ENCODE measurements at places on chromosomes 12 and 14.
A peak's percentile ranks its signal among the peaks of the same experiment; 100 is the strongest.

DNA sequence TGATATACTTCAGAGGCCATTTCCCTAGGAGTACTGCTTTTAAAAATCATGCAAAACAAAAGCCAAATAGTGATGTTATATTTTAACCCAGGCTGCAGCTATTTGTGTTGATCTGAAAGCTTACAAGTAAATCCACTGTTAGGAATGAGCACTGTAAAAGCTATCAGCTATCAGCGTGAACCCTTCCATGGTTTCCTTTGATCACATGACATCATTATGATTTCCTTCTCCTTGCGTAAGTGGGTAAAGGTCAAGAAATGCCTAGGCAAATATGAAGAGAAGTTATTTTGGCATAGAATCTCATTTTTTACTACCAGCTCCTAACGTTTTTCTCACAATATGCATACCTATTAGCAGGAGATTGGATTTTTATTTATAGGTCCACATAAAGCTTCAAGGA is 48.6 kb upstream of the CATSPERB start:
- DNase-seq = no peak

DNA sequence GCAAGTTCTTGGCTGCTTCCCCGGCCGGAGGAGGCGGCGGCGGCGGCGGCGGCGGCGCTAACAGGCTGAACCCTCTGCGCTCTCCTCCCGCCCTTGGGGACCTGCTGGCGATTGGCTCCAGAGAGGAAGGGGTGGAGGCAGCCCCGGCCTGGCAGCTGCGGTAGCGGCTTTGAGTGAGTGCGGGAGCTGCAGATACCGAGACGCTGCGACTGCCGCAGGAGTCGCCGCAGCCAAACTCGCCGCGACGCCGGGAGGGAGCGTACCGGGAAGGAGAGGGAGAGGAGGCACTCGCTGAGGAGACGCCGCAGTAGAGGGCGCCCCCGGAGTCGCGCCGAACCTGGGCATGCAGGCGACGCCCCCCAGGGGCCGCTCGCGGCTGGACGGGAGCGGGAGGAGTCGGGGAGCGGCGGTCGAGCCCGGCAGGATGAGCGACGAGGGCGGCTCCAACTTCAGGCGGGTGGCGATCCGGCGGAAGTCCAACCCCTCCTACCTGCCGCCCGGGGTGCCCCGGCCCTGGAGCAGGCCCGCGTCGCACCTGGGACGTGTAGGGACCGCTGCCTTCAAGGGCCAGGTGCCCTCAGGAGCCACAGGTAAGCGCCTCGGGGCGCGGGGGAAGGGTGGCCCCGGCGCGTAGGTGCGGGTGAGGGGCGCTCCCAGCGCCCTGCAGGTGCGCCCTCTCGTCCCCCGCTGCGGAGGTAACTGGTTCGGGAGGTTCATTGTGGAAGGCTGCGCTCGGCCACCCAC is at the start of gene FGD4:
Gene FGD4 (plus strand): TSS at position 189 of the 744 bp plus-strand sequence.
- DNase-seq = peak; percentile 59

GRCh38 chr12:95862038-95862437 is 3.3 kb downstream of the SNRPF start:
- no peak for DNase-seq

DNA sequence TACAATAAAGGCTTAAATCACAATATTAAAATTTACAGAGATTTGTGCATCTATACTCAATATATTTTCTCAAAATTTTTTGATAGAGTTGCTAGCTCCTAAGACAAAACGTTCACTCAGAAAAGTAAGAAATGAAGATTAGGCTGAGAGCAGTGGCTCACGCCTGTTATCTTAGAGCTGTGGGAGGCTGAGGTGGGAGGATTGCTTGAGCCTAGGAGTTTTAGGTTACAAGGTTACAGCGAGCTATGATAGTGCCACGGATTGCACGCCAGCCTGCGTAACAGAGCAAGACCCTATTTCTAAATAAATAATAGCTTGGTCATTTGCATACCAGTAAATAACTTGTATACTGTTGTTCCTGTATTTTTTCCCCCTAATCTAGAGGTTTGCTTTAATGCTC is 35.0 kb upstream of the CFL2 start:
- DNase-seq = no peak

DNA sequence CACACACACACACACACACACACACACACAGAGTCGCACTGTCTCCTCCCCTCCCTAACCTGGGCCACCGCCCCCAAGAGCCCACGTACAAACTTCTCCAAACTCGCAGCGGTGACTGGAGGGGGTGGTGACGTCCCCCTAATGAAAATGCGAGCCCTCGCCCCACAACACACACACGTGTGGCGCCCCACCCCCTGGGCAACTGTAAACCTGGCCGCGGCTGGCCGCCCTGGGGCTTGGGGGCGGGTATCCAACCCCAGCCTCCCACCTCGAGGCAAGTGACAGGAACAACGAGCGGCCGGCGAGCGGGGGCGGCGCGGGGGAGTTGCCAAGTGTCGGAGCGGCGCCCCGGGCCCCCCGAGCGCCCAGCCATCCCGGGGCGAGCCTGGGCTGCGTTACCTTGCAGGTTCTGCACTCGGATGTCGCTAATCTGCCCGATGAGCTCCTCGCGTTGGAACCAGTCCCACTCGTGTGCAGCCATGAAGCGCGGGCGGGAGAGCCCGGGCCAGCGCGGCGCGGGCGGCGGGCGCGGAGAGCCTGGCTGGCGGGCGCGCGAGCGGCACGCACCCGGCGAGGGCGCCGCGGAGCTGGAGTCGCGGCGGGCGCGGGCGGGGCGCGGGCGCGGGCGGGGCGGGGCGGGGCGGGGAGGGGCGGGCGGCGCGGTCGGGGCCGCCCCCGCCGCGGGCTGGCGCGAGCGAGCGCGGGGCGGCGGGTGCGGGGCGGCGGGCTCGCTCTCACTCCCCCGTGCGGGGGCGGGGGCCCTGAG is at the start of gene CLMN:
Gene CLMN (minus strand): TSS at position 597 of the 766 bp plus-strand sequence. CDS start 116 bp downstream, at position 481.
- no peak for DNase-seq

DNA sequence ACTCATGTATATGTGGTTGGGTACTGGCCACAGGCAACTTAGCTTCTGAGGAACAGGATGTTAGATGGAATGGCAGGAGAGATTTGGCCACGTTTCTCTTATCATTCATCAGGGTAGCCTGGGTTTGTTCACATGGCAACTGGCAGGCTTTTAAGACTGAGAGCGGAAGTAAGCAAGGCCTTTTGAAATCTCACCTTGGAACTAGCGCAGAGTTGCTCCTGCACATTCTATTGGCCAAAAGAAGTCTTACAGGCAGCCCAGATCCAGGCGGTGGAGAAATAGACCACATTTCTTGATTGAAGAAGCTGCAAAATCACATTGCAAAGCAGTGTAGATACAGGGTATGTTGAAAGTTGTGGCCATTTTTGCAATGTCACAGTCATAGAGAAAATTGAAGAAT is 3.7 kb downstream of the CLEC4A start:
- no peak for DNase-seq

GRCh38 chr12:52260361-52261207 is 13.9 kb upstream of the KRT86 start:
- DNase-seq = no peak

DNA sequence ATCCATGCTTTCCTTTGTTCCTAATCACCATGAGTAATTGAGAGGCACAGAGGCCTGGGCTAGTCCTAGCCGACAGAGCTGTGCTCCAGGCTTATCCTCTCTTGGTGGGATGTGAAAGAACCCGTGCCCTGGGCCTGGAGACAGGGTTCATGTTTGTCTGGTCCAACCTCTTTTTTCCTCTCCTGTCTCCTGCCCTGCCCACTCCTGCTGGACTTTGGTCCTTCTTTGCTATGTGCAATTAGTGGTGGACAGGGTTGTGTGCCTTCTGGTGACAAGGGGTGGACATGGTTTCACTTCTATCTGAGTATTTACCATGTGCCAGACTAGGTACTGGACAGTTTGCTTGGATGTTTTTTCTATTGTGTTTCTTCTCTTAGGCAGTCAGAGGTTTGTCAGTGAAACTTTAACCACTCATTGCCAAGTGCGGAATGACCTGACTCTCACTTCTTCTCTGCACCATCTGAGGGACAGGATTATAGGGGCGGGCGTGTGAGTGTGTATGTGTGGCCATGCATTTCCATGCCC is 126.1 kb downstream of the SMOC1 start:
- no peak for DNase-seq

GRCh38 chr14:94360945-94361565 is 27.3 kb downstream of the SERPINA1 start:
- DNase-seq = no peak

GRCh38 chr14:89117012-89117411 is 292.6 kb downstream of the TTC8 start:
- no peak for DNase-seq

DNA sequence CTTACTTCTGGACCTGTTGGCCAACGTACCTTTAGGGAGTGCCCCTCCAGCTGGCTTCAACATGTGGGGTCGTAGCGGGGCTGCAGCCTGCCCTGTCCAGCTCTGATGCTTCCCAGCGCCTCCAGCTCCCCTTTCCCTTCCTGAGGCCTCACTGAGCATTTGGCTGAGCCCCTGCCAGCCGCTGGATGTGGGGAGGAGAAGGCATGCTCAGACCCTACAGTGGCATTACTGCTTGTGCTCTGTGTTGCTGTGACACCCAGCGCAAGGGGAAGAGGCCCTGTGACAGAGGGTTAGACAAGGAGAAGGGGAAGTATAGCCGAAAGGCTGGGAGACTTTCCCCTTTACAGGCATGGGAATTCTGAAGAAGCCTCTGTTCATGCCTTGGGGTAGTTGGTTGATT is 145.9 kb downstream of the PRKCH start:
- DNase-seq = no peak

DNA sequence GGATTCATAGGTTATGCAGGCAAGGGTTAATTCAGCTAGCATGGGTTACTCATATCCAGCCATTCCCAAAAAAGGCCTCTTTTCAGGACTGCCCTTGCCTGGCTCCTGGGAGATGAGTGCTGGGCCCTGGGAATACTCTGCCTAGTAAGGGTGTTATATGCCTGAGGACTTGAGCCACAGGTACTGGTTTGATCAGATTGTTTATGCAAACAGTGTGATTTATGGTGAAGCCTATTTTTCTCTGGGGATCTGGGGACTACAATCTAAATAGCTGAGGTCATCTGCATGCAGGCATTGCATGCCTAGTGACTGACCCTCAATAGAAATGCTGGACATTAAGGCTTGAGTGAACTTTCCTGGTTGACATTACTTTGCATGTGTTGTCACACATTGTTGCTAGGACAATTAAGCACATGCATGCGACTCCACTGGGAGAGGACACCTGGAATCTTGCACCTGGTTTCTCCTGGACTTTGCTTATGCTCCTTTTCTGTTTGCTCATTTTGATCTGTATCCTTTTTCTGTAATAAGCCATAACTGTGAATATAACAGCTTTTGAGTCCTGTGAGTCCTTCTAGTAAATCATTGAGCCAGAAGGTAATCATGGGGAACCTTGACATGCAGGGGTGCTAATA is 73.0 kb downstream of the RAD51B start:
- DNase-seq = no peak

GRCh38 chr12:47410383-47410782 is 295.4 kb downstream of the RPAP3 start:
- no peak for DNase-seq

GRCh38 chr14:103696070-103696402 is 19.2 kb downstream of the XRCC3 start:
- DNase-seq = no peak

DNA sequence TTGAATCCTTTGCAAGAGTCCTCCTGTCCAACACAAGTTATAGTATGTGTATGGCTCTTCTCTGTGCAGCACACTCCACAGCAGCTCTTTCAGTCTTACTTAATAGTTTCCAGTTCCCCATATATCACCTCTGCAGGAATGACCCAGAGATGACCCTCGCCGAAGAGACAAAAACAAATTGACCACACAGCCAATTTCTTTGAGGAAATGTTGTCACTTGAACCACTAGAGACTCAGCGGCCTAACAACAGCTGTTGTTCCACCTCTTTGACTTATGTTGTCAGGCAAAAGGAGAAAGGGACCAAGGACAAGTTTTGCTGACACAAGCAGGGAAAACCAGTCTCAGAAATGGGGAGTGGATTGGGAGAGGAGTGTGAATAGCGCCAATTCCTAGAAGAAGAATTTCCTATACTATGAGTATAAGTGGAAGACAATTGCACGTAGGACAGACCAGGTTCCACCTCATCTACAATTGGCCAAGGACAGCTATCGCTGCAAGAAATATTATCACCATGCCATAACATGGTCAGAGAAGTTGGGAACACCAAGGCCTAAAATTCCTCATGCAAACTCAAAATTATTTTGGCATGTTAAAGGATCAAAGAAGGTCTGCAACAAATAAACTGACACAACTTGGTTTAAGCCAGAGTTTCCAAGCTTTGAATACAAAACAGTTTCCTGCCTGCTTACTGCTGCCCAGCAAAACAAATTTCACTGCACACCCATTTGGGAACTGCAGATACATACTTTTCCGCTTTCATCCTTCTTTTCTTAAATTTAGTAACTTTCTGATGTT is 41.7 kb upstream of the ITPR2 start:
- DNase-seq = no peak

- DNase-seq = no peak
Measured at GRCh38 chr14:37591941-37592481, 3.0 kb downstream of the FOXA1 start.

DNA sequence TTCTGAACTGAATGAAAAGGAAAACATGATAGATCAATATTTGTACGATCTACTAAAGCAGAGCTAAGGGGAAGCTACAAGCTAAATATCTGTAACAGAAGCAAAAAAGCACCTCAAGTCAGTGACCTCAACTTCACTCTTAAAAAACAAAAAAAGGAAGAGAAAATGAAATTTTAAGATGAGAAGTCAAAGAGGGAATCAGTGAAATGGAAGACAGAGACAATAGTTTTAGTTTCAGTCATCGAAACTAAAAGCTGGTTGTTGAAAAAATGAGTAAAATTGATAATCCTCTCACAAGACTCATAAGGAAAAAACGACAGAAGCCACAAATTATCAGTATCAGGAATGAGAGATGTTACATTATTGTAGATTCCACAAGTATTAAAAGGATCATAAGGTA is 11.9 kb upstream of the SLC2A13 start:
- no peak for DNase-seq

GRCh38 chr14:87767567-87767901 is 225.4 kb downstream of the GALC start:
- DNase-seq = no peak

DNA sequence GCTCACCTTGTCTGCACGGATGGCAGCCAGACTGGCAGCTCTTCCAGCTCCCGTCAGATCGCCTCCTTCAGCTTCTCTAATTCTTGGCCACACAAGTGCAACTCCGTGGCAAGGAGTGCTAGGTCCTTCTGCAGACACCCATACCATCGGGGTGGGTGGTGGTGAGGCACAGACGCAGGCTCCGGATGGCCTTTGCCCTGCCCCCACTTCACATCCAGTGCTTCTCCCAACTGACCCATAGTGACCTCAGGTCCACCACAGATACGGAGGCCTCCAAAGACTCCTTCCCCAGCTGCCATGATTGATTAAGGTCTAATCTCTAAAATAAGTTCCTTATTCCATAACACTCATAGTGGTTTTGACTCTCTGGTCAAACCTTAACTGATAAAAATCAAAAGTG is 19.9 kb upstream of the CD27 start:
- no peak for DNase-seq

GRCh38 chr12:1836854-1837421 is 16.6 kb downstream of the LRTM2 start:
- DNase-seq = no peak

DNA sequence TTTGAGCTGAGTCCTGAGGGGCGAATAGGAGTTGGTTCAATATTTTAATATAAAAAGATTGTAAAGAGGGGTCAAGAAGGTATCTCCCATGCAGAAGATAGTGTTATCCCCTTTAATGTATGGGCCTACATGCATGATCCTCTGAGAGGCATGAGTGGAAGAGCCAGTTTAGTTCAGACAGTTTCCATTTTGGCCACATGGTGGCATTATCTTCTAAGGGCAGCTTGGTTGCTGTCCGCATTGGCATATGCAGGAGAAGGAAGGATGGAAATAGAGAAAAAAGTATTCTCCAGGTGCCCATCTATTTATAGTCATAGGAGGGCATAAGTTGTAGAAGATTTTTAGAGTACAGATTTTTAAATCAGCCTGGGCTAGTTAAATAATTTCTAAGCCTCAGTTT is 5.4 kb downstream of the SAMD4A start:
- no peak for DNase-seq
